ENCODE measurements at places on chromosomes 1 and 21.

DNA sequence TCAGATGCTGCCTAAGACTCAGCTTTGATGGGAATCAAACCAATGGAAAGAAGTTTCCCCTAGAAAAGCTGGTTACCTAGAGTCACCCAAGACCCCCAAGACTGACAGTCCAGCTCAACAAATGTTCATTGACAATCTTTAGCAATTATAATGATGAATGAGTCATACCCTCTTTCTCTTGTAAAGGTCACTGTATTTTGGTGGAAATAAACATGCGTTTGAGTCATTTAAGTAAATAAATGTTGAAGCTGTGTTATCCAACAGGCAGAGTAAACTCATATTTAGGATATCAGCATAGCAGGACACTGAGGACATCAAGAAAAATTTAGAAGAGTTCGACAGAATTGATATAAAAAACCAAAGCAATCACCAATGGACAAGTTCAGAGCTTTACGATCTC lies 295.9 kb downstream of the RGS7 start:
- no peak for DNase-seq

- DNase-seq = no peak
Observed at GRCh38 chr1:10308001-10308400, 90.9 kb upstream of the PGD start.

GRCh38 chr1:11272544-11272831 lies 510 bp upstream of the UBIAD1 start:
- no peak for DNase-seq

DNA sequence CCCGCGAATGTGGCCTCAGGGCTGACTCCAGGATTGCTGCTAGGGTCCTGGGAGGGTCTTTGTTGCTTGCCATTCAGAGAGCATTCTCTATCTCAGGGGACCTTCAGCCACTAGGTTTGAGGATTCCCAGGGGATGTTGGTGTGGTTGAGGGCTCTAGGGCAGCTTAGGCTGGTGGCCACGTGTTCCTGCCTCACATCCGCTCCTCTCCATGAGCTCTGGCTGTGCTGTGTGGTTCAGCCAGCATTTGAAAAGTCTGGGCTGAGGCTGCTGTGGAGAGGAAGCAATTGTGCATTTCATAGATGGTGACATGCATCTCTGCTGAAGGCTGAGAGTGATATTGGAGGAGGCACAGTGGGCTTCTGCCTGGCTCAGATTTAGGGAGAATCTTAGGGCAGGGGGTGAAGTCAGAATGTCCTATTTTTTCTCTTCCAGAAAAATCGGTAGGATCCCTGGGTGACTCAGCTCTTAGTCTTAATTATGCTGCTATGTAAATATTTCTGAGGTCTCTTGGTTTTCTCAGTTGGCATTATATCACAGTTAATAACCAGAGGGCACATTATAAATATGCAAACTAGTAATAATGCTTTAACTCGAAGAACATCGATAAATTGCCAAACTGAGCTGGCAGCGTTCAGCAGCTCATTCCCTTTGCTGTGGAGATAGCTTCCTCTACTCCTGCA lies 182.3 kb downstream of the CAMTA1 start:
- DNase-seq = no peak

GRCh38 chr1:101520302-101520701 lies 283.5 kb downstream of the S1PR1 start:
- peak; percentile 44 for DNase-seq

- DNase-seq = no peak
Observed at GRCh38 chr1:30599721-30600120, 123.7 kb downstream of the MATN1 start.

DNA sequence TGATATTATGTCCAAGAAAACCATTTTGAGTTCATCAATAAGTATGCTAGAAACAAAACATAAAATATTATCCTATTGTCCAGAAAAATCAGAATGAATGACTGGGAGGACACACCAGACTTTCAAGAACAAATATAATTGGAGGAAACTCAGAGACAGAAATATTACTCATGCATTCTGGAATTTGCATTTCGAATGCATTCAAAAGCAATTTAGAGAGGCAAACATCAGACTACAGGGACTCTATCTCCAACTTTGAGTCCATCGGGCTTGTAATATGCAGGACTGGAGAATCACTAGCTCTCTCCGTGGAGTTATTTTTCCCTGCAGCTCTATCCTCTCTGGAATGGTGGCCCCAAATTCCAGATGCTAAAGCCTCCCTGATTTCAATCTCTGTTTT lies 161.8 kb downstream of the CDC42BPA start:
- DNase-seq = no peak

GRCh38 chr1:18882486-18882885 lies 19.9 kb downstream of the ALDH4A1 start:
- DNase-seq = no peak

DNA sequence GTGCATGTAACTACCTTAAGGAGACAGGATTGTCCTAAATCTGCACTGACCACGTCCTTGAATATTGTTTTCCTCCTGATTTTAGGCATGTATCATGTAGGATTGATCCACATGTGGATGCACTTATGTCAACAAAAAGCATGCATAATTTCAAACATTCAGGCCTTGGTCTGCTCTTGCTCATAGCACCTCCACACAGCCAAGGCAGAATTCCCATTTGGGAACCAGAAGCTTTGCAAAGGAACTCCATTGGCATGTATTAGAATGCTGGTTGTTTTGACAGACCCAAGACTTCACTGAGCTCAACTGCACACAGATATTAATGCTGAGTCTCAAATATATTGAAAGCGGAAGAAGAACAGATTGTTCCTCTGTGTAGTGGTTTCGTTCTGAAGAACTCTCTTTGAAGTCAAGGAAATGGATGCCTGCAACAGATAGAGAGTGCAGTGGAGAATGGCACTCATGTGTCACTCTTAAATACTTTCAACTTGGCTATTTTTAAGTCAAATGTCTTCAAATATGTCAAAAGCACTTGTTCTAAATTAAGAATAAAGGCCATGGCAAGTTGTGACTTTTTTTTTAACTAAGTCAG lies 387.6 kb downstream of the LTN1 start:
- no peak for DNase-seq

GRCh38 chr1:44628962-44629756 lies 45.1 kb downstream of the TMEM53 start:
- no peak for DNase-seq
